Activated CD4-positive, alpha-beta memory T cell treated with anti-CD3 and anti-CD28 coated beads, Interleukin-2, amount 10 ng/mL, durations not matched to agents 7 days and 5 days (primary cell): ENCODE measurements at places on chromosomes 4 and X.

- no peak for DNase-seq
Observed at GRCh38 chr4:67549123-67549522, 3.8 kb upstream of the CENPC start.

- DNase-seq, result no peak
Observed at GRCh38 chrX:154519389-154519788, 3.4 kb upstream of the FAM3A start.

GRCh38 chr4:74934016-74934831, 1.3 kb downstream of the PARM1 start:
- no peak for DNase-seq

DNA sequence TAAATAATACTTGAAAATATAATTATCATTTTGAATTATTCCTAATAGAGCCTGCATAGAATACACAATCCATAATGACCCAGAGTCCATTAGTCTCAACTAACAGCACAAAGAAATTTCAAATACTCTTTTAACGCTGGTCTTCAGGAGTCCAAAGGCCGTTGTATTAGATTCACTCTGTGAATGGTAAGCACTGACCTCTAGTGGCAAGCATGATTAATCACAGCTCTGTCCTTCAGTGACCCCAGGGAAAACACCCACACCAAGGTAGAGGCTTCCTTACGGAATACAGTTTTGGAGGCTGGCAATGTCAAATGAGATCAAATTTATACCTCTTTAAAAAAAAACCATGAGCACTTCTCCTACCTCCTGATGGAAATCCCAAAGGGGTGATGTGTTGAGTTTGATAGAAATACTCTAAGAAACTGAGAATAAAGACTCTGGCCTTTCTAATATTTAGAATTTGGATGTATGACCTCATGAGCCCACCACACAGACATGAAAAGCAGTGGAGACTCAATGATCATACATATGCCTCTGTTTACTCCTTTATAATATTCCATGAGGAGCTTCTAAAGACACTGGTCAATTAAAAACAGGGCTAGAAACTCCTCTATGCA, 147.2 kb upstream of the DKK2 start:
- no peak for DNase-seq

GRCh38 chr4:110988722-110989121, 365.8 kb upstream of the PITX2 start:
- no peak for DNase-seq

DNA sequence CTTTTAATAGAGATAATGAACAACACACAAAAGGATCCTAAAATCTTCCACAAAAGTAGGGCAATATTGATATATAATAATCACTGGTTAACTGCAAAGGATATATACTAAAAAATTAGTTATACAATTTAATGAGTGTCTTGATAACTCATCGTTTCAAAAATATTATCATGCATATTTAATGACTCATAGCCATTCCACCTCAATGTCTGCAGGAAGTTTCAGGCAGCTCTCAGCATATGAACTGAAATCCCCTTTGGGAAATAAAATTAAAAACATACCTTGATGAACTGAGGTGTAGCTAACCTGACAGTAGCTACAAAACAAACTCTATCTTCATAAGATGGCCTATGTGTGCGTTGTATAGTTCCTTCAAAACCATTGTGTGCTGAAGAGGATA, 62.9 kb downstream of the TMEM165 start:
- DNase-seq, result no peak

GRCh38 chr4:2824836-2825381, 18.7 kb upstream of the ADD1 start:
- DNase-seq, result no peak

- DNase-seq, result no peak
Observed at GRCh38 chr4:186240452-186240847, 13.1 kb downstream of the KLKB1 start.

- DNase-seq, result no peak
Observed at GRCh38 chr4:105934386-105934785, 39.1 kb downstream of the NPNT start.

GRCh38 chr4:28760003-28760402, 1899.4 kb downstream of the STIM2 start:
- no peak for DNase-seq

DNA sequence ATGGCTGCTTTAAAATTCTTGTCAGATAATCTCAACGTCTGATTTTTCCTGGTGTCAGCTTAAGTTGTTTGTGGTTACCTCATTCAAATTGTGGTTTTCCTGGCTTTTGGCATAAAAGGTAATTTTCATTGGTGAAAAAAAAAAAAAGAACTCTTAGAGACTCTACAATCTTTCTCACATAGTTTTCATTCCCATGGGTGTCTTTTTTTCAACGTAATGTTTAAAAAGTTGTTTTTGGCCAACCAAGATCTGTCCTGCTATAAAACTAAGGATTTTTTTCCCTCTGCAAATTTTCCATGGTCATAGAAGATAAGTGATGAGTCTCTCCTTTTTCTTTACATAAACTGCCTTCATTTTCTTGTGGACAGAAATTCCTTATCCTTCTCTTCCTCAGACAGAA, 28.9 kb upstream of the RPS6KA6 start:
- DNase-seq, result no peak

DNA sequence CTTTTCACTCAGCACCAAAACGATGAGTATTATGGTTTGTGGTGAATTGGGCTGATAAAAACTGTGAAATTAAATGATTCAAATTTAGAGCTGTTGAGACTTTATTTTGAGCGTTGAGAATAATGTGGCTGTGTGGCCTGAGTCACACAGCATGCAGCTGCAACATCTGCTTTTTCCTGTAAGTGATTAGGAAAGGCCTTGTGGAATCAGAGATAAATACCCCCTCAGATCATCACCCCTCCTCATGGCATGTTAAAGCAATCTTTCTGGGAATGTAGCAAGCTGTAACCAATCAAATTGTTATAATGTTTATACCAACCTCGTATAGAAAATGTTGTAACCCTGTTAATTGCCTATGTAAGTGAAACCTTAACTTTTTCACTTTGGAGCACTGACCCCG, 90.0 kb upstream of the GRPR start:
- no peak for DNase-seq

GRCh38 chr4:38716256-38716655, 52.3 kb downstream of the KLF3 start:
- DNase-seq, result no peak

DNA sequence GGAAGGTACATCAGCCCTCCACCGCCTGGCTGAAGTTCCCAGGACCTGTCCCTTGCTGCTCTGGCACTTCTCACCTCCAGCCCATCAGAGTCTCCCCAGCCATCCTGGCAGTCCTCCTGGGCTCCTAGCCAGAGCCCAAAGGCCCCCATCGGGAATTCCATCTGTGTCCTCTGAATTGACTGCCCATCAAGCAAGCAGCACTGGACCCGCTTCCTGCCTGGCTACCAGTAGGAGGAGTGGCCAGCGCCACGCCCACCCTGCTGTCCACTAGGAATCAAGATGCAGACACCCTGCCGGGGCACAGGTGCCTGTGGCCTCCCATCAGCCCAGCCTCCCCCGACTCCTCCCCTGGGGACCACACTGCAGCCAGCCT, 47.2 kb downstream of the C4orf50 start:
- DNase-seq, result no peak
